NCI-H1048 (cell line): ENCODE measurements at places on chromosomes 3 and 15.
A peak's percentile ranks its signal among the peaks of the same experiment; 100 is the strongest.

GRCh38 chr3:114428044-114428595 is 134.3 kb downstream of the TIGIT start:
- no peak for DNase-seq

DNA sequence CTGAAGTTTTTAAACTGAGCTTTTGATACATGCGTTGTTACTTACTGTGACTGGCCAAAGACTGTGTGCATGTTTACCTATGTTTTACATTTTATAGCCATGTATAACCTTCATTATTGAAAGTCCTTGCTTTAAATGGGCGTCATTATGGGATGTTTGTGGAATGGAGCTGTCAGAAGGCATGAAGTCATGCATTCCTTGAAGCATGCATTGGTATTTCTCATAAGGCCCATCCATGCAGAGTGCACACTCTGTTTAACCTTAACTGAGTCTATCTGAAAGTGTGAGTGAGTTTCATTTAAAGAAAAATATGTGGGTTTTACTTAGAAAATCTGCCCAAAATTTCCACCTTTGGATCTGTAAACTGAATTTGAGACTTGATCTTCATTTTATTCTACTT is 51.1 kb downstream of the PSMD6 start:
- DNase-seq, result no peak

- no peak for DNase-seq
Observed at GRCh38 chr3:58324391-58325390, 8.0 kb upstream of the PXK start.

DNA sequence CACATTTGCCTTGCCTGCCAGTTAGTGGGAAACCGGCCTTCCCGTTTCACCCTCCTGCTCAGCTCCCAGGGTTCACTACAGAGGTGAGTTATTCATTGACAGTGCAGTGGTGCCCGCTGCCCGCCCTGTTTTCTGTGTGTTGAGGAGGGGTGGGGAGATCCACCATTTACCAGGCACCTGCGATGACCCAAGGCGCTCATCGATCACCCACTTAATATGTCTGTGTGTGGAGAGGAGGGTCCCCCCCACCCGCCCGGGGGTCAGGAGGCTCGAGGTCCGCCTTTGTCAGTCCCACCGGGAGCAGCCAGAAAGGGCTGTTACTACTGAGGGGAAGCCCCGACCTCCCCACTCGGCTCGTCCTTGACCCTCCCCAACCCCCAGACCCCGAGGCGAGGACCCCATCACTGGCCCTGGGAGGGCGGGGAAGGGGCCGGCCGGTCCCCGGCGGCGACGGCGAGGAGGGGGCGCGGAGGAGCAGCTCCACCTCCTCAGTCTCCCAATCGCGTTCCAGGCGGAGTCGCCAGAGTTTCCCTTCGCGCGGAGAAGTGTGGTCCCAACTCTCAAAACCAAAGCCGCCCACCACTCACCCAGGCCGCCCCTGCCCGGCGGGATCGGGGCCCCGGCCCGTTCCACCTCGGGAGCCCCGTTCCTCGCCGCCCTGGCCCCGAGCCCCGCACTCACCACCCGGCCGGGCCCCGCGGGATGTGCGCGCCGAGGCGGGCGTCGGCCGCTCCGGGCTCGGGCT is 1.1 kb downstream of the PLXNB1 start:
- DNase-seq, result no peak

GRCh38 chr3:179531576-179531975 is 31.1 kb upstream of the ACTL6A start:
- no peak for DNase-seq

- DNase-seq, result no peak
Observed at GRCh38 chr3:161275919-161276318, 54.8 kb downstream of the NMD3 start.

- peak; percentile 67 for DNase-seq
Observed at GRCh38 chr3:67654099-67654843, at the start of gene SUCLG2. Gene SUCLG2 (minus strand): TSS chr3:67654612. CDS start chr3:67654586, 26 bp downstream.

DNA sequence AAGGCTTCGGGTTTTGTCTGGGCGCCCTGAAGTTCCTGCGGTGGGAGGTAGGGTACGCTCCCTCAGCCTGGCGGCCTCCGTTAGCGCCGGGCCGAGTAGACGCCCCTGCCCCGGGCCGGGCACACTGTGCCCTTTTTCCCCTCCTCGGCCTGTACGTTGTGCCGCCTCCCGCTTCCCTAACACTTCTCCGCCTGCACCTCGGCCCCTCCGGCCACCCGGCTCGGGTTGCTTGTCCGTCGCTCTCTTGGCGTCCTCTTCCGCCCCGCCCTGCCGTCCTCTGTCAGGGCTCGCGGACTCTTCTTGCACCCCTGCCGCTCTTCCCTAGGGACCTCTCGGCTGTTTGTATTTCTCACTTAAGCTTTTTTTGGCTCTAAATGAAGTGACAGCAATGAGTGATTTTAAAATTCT is 384 bp downstream of the KNL1 start:
- no peak for DNase-seq

GRCh38 chr15:65981837-65982626 is 112.7 kb downstream of the RAB11A start:
- DNase-seq, result no peak

- no peak for DNase-seq
Observed at GRCh38 chr3:53628536-53629401, 134.4 kb downstream of the CACNA1D start.

DNA sequence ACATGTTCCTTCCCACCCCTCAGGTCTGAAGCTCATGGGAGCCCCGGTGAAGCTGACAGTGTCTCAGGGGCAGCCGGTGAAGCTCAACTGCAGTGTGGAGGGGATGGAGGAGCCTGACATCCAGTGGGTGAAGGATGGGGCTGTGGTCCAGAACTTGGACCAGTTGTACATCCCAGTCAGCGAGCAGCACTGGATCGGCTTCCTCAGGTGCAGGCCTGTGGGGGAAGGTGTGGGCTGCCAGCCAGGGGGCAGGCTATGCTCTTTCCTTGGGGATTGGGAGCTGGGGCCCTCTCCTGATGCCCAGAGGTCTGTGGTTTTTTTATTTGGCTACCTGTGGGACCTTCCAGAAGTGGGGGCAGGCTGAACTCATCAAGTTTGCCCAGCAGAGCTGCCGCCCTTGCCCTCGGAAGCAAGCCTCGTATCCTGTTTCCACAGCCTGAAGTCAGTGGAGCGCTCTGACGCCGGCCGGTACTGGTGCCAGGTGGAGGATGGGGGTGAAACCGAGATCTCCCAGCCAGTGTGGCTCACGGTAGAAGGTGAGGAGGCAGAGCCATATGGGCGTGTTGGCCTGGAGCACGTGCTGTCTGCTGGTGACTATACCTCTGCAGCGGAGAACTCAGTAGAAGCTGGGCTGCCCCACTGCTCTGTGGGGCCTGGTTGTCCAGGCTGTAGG is 2.2 kb downstream of the TYRO3 start:
- DNase-seq, result no peak

DNA sequence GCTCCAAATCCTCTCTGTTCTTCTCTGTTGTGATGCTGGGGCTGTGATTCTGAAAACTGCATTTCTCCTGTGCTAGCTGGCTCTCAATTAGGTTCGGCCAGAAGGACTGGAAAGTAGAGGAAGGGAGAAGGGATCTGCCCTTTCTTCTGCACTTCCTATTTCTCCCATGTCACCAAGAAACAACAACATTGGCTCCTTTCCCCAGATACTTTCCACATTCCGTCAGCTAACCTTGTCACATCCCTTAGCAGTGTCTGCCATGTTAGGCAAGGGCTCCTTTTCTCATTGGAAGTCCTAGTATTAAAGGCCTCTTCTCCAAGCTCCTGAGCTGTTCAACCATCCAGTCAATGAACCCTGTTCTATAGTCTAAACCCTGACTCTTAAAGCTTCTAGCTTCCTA is 171.1 kb downstream of the ZNF621 start:
- DNase-seq, result no peak

- DNase-seq, result no peak
Observed at GRCh38 chr15:51386960-51387698, 45.7 kb downstream of the GLDN start.

DNA sequence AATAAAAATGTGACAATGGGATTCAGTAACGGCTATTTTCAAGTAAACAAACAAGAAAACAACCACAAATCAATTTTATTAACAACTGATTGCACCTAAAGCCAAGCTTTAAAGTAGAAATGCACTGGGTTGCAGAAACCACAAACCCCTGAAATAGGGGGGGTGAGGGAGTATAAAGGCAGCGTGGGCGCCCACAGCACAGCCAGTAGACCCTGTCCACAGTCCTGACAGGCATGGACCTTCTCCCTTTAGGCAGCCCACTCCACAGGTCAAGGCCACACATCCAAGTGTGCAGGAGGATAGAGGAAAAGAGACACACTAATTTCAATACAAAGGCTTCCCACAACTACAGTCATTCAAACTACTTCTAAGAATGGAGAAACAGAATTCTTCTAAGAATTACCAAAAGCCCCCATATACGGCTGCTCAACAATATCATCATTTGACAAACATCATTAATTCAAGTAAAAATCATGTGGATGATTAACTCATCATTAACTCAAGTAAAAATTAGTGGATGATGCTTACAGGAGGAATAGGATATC is 48.7 kb downstream of the CHSY1 start:
- DNase-seq, result no peak

DNA sequence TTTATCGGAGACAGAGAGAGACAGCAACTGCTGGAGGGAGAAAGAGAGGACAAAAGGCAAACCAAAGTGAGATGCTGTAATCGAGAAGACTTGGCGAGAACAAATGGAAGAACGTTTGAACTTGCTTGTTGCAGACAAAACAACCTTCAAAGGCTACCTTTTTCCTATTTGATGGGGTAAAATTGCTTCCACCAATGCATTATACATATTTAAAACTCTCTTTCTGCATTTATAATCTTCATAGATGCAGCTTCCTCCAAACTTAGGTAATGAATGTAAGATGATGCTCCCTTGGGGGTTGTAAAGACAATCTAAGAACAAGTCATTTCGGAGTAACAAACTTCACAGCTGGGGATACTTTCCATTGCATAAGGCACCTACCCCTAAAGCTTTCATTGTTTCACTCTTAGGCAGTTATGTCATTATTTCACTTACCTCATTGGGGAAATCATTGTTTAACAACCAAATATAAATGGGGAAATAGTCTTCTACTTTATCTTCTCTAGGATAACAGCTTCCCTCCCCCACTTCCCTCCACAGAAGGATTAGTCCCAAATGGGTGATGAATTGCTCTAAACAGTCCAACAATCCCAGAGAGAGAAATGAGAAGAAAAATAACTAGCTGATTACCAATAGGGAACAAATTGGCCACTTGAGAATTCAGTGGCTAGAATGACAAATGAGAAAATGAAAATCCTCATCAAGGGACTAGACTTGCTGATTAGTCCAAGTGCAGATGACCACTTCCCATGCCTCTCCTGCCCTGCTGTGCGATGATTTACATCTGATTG is 269.8 kb upstream of the ADAMTS9 start:
- no peak for DNase-seq

GRCh38 chr15:63288778-63289378 is 11.5 kb downstream of the APH1B start:
- DNase-seq, result no peak

GRCh38 chr3:133040696-133041523 is 2.7 kb downstream of the TMEM108 start:
- DNase-seq, result peak; percentile 84

DNA sequence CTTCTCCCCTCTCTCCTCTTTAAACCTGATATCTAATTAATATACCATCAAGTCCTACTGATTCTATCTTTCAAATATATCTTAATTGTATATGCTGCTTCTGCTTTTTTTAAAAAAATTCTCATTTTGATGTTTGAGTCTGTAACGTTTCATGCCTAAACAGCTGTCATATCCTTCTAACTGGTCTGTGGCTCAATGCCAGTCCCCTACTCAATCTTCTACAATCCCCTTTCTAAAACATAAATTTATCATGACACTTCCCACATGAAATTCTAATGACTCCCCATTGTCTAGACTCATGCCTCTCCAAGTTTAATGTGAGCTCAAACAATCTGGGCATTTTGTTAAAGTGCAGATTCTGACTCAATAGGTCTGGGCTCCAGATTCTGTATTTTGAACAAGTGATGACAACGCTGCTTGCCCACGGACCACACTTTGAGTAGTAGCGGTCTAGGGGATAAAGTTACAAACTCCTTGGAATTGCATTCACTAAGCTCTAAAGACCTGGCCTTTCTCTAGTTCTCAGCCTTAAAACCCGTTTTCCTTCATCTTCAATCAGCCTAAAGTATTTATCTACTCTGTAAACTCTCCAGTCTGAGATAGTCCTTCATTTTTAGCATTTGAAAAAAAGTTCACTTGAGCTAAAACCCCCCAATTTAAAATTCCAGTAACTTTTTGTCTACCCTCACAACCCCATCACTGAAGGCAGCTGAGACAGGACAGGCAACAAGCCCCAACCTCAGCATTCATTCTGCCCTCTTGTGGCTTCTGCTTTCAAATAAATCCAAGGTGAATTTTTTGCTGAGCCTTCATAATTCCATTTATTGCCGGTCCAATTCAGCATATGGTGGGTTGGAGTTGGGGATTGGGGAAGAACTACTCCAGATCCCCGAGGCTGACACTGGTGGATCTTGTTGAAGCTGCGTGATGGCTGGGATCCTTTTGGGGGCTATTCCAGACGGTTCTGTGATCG is 88.1 kb upstream of the THRB start:
- no peak for DNase-seq

DNA sequence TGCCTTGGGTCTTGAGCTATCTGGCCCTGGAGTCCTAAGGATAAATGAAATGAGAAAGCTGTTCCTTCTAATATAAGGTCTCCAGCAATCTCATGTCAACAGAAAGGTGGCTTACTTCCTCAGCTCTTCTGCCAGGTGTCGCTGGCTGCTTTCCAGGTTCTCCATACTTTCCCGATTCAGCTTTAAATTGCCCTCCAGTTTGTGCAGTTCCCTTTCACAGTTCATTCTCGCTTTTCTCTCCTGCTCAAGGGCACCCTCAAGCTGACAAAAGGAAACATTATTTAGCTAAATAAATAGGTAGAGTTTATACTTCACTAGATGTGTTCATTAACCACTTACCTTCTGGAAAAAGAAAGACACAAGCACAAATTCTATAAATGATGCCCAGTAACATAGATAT is 73.0 kb downstream of the MYH15 start:
- no peak for DNase-seq

GRCh38 chr15:92463826-92464225 is 70.1 kb downstream of the ST8SIA2 start:
- DNase-seq, result no peak

DNA sequence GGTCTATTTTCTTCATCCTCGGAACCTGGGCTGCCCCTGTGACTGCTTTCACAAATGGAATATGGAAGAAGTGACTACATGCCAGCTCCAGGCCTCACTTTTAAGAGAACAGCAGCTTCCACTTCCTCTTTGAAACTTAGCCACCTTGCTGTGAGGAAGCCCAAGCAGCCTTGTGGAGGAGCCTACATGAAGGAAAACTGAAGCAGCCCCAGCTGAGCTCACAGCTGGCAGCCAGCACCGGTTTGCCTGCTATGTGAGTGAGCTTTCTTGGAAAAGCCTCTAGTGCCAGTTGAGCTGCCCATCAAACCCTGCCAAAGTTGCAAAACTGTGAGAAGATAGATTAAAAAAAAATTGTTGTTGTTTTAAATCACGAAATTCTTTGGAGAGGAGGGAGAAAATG is 498.0 kb upstream of the PROK2 start:
- DNase-seq, result no peak

DNA sequence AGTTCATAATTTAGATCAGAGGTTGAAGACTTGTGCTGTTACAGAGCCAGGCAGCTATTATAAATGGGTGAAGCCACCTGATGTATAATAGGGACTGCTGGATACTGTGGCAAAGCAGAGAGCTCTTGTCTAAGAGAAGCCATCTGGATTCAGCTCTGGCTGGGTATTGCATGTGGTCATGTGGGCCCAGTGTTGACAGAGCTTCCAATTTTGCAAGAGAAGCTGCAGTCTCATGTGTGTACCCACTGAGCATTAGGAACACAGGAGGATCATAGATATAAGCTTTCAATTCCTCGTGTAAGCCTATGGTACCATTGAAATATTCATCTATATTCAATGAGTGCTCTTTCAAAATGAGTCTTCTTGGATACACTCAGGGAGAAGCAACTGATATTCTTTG is 303.9 kb upstream of the SLCO3A1 start:
- DNase-seq, result no peak
